Naive B cell (primary cell): ENCODE measurements at places on chromosomes 5 and 9. TPM values are rescaled to one million over a fixed set of nuclear protein-coding genes. Genes with fewer than 3 reads are reported as not detected.

DNA sequence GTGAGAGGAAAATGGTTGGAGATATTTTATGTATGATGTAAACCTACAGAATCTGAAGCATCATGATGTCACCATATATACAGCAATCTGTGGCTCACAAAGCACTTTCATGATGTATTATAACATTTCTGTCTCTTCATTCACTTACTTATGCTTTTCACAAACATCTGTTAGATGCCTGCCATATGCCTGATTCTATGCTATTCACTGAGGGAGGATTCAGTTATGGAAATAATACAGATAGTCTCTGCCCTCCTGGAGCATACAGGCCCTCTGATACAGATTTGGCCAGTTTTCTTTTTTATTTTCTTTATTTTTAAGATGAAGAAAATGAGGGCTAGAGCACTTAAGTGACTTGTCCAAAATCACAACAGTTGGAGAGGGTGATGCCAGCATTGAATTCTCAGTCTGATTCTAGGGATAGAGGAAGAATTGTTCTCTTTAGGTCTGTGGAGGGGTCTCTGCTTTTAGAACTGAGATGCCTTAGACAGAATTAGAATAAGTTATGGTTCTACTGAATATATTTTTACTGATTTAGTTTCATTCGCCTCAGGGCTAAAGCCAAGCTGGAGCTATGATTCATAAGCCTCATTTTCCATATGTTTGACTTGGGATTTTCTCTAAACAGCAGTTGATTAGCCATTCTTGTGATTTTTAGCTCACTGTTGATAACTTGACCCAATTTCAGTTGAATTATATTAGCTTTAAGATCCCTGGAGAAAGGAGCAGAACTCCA is 636.4 kb downstream of the PRELID2 start:
- DNase-seq = no peak

GRCh38 chr5:172096207-172096940 is 89.9 kb upstream of the FBXW11 start:
- DNase-seq = no peak

DNA sequence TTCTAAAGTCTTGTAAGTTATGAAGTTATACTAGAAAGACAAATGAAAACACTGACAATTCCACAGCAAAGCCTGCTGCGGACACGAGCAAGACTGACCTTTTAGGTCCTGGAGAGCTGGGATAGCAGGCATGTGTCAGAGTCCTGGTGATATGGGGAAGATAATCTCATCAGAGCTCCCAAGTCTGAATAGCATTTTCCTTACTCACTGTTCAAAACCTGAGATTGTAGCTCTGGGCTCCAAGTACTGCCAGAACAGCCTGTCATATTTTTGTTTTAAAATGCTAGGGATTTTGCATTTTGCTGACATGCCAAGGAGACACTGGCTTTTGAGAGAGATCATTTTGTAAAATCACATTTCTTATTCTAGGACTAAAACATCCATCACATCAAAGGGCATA is 90.1 kb downstream of the DRD1 start:
- no peak for DNase-seq

PLAC8L1 gene
- not detected for polyA plus RNA-seq
